Activated effector memory CD4-positive, alpha-beta T cell treated with Interleukin-2 at 50 U/mL for 16 hours (primary cell): ENCODE measurements at places on chromosomes 5 and 9.

GRCh38 chr9:35470894-35471293 is 19.0 kb upstream of the RUSC2 start:
- no peak for DNase-seq

DNA sequence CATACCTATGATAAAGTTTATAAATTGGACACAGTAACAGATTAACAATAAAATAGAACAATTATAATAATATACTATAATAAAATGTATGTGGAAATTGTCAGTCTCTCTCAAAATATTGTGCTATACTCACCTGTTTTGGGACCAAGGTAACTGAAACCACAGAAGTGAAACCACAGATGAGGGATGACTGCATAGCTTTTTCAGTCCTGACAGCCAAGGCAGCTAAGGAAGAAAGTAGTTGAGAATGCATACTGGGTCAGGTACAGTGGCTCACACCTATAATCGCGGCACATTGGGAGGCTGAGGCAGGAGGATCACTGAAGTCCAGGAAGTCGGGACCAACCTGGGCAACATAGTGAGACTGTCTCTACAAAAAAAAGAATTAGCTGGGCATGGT is 8.9 kb downstream of the SRP19 start:
- no peak for DNase-seq

DNA sequence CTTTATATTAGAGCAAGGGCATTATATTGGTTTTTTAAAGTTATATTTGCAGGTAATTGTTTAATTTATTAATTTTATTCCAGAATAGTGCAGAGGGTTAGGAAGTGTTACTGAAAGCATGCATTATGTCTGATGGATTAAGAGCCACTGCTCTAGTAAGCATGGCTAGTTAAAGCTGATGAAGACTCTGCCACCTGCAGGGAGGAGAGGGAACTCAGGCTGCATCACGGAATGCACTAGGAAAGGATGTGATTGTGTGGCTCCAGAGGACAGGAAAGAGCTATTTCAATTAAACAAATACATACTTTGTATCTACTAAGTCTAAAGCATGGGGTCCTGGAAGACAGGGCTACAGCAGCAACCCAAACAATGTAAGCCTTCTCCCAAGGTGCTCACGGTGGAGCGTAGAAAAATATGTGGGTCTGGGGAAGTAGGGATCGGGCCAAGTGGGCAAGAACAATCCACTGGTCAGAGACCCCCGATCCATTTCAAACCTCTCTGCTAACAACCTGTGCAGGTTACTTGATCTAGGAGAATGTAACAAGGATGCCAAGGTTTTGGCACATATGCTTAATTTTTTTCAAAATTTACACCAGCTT is 15.3 kb upstream of the GRXCR2 start:
- no peak for DNase-seq

DNA sequence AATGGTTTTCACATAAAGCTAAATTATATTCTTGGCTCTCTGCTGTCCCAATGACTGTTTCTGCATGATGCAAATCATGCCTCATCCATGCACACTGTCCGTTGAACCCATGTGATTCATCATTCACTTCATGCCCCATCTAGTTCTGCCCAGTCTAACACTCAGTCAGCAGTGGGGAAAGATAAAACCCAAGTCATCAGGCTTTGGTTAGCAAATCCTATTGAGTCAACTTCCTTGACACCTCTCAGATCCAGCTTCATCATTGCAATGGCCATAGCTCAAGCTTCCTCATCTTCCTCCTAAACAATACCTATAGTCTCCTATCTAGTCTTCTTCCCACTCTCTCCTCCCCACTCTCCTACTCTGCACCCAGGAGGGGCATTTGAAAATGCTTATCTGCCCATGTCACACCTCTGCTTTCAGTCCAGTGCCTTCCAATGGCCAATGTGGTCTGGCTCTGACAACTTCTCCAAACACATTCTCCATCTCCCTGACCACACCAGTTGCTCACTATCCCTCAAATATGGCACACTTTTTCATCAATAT is 266.0 kb upstream of the TRIM32 start:
- no peak for DNase-seq

GRCh38 chr5:81717860-81718259 is 33.0 kb downstream of the SSBP2 start:
- no peak for DNase-seq

DNA sequence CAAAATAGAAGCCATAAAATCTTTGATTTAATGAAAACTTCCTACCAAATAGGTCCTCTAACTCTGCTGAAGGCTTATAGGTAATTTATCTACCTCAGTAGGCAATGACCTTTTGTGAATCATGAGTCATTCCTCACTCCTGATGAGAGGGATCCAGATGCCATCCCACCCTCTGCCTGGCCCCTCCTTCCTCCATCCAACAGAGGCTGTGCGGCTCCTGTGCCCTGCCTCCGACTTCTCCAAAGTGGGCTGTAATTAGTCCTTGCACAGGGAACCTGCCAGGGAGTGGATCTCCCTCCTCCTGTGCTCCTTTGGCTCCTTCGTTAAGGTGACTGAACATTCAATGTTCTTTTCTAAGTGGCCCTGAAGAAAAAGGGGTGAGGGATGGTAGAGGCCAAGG is 213.9 kb upstream of the TBCA start:
- DNase-seq = no peak
